ENCODE measurements at places on chromosomes 6 and 20. TPM values are rescaled to one million over a fixed set of nuclear protein-coding genes. Genes with fewer than 3 reads are reported as not detected.
A peak's percentile ranks its signal among the peaks of the same experiment; 100 is the strongest.

SLC26A8 gene
- not detected for total RNA-seq

NRM gene
- total RNA-seq, result 38.2 TPM

SMLR1 gene
- not detected for total RNA-seq

FANCE gene
- total RNA-seq, result 9.2 TPM

DNA sequence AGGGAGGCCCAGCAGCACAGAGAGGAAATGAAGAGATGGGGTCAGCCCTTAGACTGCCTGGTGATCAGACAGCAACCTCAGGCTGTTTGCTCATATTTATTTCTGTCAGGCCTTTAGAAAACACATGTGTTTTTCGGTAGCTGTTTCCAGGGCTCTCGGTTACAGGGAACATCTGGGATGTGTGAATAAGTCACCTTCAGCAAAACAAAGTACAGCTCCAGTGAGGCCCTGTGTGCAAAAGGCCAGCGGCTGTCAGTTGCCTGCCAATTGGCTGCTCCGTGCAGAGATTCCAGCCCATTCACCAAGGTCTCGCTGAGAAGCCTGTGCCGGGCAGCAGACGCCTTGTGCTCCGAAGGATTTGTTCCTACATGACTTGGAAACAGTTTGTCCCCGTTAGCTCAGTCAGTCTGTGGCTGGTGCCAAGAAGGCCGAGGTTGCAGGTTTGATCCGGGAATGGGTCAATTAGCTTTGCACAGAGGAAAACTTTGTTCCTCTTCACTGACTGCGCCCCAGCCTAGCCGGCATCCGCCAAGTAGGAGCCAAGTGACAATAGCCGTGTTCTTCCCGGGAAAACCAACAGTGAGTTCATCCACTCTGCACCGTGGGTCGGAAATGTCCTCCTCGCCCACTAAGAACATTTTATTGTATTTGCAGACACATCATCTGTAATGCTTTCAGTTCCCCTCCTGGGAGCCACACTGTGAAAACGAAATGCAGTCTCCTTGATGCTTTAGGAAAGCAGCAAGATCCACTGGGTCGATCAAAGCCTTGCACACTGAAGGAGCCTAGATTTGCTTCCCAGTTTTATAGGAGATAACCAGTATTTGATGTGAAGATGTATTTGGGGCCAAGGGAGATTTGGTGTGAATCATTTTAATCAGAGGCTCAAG is 315.4 kb upstream of the CDYL start:
- no peak for DNase-seq

DNA sequence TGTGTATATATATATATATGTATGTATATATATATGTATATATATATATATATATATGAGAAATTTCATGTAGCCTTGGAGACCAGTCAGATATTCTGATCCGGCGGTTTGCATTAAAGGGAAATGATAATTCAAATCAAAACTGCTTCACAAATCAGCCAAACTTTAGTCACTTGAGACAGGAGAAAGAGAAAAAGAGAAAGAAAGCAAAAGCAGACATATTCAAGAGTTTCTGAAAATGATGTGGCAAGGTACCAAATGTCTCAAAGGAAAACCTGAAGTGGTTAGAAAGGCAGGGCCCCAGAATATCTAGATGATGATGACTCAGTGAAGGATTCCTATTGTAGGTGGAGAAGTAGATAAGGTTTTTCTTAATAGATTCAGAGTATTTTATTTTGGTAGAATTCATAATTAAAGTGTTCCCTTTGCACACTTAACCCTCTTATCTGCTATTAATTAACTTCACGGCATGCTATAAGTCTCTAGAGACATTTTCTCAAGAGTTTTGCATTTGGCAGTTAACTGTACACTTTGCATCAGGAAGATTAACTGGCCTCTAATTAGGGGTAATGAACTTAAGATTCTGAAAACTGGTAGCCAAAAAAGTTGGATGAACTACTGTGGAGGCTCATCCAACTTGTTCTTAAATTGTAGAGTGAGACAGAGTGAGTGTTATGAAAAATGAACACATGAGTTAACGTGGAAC is 50.1 kb upstream of the ASF1A start:
- DNase-seq, result peak; percentile 19

GRCh38 chr6:89952105-89952671 is 57.9 kb downstream of the GJA10 start:
- peak; percentile 31 for DNase-seq

All from M059J (cell line).